SK-N-SH treated with all-trans-retinoic acid at 6 μM for 48 hours (cell line): ENCODE measurements at places on chromosomes 12 and 14.

GRCh38 chr14:93019367-93019843 is 96.3 kb downstream of the ITPK1 start:
- no peak; the same call in 2 of the 3 replicates for ATAC-seq

DNA sequence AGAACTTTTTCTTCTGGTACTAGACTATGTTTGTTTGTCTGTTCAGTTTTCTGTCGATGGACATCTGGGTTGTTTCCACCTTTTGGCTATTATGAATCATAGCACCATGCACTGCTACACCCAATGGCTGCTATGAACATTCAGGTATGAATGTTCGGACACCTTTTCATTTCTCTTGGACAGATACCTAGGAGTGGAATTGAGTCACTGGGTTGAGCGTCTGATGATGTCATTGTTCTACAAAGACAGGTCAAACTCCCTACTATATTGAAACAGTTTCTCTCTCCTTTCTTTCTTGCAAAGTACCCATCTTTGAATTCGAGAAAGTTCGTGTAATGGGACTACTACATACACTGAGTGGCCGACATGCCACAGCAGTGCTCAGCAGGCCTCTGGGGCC is 44.7 kb downstream of the KCTD10 start:
- no peak for ATAC-seq

DNA sequence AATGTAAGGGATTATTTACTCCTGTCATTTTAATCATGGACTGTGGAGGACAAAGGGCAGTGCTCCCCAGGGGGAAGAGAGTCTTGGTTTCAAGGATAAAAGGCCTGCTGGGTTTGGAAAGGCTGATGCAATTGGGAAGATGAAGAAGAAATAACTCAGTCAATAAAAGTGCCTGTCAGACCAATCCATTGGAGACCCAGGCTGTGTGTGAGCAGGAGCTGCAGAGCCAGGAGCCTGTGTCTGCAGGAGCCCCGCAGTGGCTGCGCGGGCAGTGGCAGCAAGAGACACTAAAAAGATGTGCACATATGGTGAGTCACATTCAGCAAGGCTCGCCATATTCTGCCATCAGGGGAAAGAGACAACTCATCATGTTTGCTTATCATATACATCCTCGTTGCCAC is 90.4 kb downstream of the CRACR2A start:
- ATAC-seq = no peak

GRCh38 chr12:4934407-4935035 is 24.8 kb downstream of the KCNA1 start:
- ATAC-seq = peak; percentile 58; the same call in 2 of the 3 replicates

GRCh38 chr12:69239922-69240630 is 707 bp downstream of the CPSF6 start:
- peak; percentile 36 for ATAC-seq
